ENCODE measurements at places on chromosomes 1 and 21. TPM values are rescaled to one million over a fixed set of nuclear protein-coding genes. Genes with fewer than 3 reads are reported as not detected.

DNA sequence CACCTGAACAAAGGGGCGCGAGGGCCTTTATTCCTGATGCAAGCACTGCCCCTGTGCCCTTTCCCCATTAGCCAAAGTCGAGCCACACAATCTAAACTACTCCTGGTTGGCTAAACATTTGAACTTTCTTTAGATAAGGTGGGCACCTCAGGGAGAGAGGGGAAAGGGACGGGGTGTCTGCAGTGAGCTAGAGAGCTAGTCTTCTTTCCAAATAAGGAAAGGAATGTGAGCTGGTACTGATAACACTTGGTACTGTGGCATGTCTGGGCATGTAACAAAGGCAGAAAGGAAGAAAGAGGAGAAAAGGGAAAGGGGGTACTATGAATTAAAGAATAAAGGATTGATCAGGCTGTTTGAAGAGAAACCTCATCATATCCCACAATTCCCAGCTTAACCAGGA is 62.8 kb downstream of the OVGP1 start:
- DNase-seq: no peak

The TMEM51 gene
- total RNA-seq: 13.4 TPM

DNA sequence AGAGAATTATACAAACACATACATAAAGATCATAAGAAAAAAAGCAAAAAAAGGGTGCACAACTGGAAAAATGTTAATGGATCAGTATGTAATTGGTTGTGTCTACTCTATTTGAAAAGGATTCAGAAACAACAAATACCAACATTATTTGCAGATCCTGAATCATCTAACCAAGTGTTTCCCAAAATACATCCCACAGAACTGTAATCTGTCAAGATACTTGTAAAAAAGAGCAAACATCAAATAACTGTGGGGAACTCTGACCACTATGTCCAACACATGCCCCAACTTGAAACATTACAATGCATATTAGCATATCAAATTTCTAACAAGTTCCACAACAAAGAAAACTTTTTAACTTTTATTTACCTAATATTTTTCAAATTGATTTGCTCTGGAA is 22.6 kb downstream of the ANKRD13C start:
- no peak for DNase-seq

The EXOC8 gene
- 16.4 TPM for total RNA-seq

GRCh38 chr1:60415696-60416095 is 342.1 kb upstream of the C1orf87 start:
- peak; percentile 57 for DNase-seq

GRCh38 chr1:176157995-176158394 is 49.1 kb downstream of the COP1 start:
- DNase-seq: no peak

GRCh38 chr1:168083456-168084325 is 53.0 kb downstream of the GPR161 start:
- DNase-seq: no peak

GRCh38 chr1:12516741-12517140 is 101.3 kb downstream of the DHRS3 start:
- DNase-seq: no peak

GRCh38 chr1:26784023-26784871 is 3.5 kb upstream of the PIGV start:
- peak; percentile 66 for DNase-seq

DNA sequence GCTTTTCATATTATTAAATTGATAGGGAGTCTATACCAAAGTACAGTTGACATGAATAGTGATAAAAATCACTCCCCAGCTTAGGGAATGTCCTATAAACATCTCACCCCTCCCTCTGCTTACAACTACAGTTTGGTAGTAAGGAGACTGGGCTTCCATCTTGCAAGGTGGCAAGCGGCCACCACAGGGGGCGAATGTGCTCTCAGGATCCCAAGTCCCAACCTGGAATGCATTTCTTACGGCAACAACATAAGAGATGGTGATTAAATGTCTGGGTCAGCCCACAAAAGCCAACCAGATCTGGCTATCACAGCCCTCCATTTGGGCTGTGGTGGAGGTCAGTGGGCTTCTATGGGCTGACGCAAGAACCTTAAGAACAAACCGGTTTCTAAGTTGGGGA is 68.0 kb downstream of the SMYD2 start:
- no peak for DNase-seq

The MTARC2 gene
- total RNA-seq: 12.6 TPM

The HENMT1 gene
- total RNA-seq: 2.4 TPM

The ADAMTS1 gene
- total RNA-seq: 10.1 TPM

DNA sequence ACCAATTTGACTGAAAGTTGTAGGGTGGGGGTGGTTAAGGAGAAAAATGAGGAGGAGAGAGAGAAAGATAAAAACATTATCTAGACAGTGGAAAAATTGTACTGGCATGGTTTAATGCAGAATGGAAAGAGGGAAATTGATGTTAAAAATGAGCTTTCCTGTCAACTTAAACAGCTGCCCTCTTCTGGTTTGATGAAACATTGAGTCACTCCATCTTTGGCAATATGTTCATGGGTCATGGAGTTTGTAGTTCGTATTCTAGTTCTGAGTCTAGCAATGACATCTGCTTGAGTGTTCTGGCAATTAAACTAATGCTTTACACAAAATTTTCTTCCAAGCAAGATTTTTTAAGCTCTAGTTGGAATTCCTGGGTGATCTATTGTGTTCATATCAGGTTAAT is 9.6 kb downstream of the ZNF648 start:
- no peak for DNase-seq

GRCh38 chr1:31796707-31797106 is 19.1 kb downstream of the SPOCD1 start:
- no peak for DNase-seq

The USH2A gene
- not detected for total RNA-seq

DNA sequence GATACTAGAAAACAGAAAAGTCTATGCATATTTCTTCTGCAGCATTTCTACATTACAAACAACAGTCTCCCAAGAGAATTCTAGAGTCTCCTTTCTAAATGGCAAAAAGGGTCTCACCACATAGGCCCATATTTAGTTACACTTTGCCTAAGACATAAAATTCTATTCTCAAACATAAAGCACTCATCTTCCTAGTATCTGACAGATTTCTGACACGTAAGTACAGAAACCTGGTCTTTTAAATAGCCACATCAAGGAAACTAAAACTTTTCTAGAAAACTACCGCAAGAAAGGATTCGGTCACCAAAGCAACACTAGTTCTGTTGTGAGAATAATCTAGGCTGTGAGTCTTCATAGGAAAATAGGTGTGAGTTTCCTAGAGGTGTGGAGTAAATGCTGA is 33.6 kb upstream of the CTSK start:
- DNase-seq: no peak

The CDC42BPA gene
- total RNA-seq: 55.0 TPM

The DNM3 gene
- total RNA-seq: 0.51 TPM

The IL6R gene
- total RNA-seq: 12.7 TPM

The MYOM3 gene
- total RNA-seq: not detected

- DNase-seq: no peak
These were observed 84.9 kb upstream of the SLC44A3 start for GRCh38 chr1:94734963-94735901.

GRCh38 chr1:230263568-230264195 is 162.4 kb downstream of the PGBD5 start:
- DNase-seq: no peak

DNA sequence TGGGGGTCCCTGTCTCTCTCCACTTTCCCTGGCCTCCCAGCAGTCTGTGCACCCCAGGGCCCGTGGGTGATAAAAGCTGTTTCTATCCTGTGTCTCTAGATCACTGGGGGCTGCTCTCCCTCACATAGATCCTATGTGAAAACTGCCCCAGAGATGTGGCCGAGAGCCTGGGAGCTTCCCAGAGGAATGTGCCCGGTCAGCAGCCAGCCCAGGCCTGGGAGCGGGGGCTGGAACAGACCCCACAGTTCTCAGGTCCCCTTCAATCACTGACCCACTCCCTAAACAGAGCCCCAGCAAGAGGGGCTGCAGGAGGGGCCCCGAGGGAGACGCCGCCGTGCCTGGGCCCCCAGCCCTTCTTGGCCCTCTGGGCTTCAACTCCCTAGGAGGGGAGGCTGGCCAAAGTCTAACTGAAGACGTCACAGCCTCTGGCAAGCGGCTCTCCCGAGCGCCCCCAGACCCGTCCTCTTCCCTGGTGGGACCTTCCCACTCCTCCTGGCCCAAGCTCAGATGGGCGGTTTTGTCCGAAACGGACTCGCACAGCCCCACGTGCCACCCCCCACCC is 403 bp downstream of the MXRA8 start:
- DNase-seq: no peak

GRCh38 chr1:241451956-241452355 is 67.6 kb downstream of the FH start:
- DNase-seq: no peak

DNA sequence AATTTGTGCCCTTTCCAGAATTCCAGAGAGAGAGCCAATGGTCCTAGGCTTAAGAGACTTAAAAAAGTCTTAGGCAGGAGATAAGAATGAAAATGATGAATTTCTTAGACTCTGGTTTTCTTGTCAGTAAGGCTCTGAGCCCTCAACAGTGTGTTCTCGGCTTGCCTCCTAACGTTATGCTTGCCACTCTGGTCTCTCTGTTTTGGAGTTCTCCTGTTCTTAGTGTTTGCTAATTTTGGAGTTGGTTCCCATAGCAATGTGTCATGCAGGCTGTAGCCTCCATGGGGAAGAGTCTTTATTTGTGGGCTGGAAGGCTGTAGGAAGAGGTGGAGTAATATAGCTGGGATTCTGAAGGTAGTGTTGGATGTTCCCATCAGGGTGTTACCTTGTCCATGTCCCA is 19.9 kb downstream of the TBX19 start:
- DNase-seq: no peak

The MYBPH gene
- not detected for total RNA-seq

The PTPRC gene
- not detected for total RNA-seq

DNA sequence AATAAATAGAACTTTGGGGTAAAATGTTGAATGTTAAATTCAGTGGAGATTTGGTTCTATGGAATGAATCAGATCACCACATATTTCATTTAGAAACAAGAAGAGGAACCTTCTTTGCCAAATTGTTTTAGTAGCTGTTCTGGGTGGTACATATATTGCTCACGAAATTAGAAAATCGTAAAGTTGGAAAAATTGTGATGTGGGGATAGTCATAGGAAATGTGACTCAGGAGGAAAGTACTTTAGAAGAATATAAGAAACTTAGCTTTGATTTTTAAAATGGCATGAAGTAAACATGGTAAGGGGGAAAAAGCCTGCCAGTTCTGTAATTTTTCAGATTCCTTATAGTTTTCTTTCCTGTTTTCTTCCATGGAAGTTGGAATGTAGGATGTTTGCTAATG is 27.4 kb downstream of the RRP15 start:
- peak; percentile 53 for DNase-seq

DNA sequence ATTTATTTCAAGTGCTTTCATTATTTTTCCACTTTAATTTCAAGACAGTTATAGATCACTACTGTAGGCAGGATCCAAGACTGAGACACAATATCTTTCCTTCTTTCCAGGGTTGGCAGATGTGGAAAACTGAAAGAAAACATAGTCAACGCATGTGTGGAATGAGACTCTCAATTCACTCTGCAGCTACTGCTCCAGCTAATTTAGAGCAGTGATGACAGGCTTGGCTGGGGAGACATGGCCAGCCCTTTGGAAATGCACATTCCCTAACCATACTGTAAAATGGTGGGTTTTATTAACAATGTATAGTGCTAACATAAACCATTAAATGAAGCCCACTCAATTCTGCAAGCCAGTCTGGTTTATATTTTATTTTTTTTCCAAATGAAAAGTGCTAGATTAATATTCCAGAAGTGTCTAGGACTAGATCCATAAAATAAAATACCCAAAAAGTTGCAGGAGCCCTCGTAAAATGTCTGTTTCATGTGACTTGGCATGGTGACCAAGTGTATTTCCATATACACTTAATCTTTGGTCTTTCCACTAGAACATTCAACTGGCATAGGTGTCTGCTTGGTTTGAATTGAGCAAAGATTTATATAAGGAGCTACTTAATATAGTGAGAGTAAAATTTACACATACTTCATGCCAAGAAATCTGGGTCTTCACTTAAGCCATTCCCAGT is 32.9 kb downstream of the COL11A1 start:
- no peak for DNase-seq

GRCh38 chr1:4108758-4109627 is 208.9 kb upstream of the C1orf174 start:
- no peak for DNase-seq

DNA sequence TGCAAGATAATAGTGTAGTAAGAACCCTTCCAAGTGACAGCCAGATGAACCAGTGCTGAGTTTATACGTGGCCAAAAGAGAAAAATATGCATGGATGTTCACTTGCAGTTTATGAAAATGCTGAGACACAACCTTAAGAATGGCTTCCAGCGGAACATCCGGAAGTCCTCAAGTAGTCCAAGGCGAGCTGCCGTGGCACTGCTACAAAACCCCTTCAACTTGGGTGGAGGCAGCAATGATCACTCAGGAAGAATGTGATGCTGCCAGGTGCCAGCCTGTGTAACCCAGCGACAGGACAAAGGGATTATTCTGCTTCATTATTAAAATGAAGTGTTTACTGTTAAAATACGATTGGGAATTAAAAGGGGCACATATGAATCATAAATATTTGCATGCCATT is 179.6 kb downstream of the RUNX1 start:
- no peak for DNase-seq

- peak; percentile 72 for DNase-seq
These were observed 28.4 kb downstream of the EXTL2 start for GRCh38 chr1:100866041-100866900.

GRCh38 chr1:210815641-210816550 is 318.1 kb downstream of the KCNH1 start:
- no peak for DNase-seq

The GUCA2A gene
- not detected for total RNA-seq

- DNase-seq: no peak
These were observed 12.9 kb downstream of the AHDC1 start for GRCh38 chr1:27590917-27591508.

The FAM78B gene
- total RNA-seq: 0.38 TPM

Measured in dermis microvascular lymphatic vessel endothelial cell (primary cell).